Activated T-cell treated with anti-CD3 and anti-CD28 coated beads for 1 hour (primary cell): ENCODE measurements at places on chromosomes 7 and 10.

- no peak for DNase-seq
Measured at GRCh38 chr7:46156086-46156485, 235.0 kb upstream of the IGFBP3 start.

- DNase-seq: no peak
Measured at GRCh38 chr7:5683280-5683670, 98.2 kb downstream of the RNF216 start.

- DNase-seq: no peak
Measured at GRCh38 chr7:102875700-102876295, 37.0 kb upstream of the LRRC17 start.

DNA sequence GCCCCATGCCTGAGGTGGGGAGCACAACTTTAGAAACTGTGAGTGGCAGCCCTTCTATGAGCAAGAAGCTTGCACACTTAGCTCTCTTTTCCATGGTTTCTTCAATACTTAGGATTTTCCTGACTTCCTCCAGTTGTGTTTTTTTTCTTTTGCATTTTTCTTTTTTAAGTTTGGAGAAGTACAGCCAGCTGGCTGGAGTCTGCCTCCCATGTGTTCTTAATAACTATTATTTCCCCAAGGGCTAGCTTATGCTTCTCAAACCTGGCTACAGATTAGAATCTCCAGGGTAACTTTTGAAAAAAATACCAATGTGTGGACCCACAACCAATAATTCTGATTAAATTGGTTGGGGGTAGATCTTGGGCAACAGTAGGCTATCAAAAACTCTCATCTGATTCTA is 37.4 kb upstream of the MEOX2 start:
- no peak for DNase-seq

DNA sequence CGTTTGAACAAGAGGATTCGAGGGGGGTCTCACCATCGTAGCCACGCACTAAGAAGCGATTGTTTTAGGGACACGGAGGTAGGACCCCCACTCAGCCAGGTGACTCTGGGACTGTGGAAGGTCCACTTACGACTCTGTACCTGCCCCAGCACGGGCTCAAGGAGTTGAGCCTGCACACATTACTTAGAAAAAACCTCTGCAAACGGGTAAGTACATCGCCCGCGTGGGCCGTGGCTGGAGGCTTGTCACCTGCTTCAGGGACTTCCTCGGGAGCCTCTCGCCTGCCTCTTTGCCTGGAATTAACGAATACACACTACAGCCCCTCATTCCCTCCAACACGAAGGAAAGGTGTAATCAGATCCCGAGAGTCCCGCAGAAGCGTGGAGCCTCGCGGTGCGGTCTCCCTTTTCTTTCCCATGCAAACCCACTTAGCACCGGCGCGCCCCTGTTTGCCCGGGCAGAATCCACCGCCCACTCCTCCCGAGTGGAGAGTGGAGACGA is 826 bp downstream of the PODXL start:
- no peak for DNase-seq

DNA sequence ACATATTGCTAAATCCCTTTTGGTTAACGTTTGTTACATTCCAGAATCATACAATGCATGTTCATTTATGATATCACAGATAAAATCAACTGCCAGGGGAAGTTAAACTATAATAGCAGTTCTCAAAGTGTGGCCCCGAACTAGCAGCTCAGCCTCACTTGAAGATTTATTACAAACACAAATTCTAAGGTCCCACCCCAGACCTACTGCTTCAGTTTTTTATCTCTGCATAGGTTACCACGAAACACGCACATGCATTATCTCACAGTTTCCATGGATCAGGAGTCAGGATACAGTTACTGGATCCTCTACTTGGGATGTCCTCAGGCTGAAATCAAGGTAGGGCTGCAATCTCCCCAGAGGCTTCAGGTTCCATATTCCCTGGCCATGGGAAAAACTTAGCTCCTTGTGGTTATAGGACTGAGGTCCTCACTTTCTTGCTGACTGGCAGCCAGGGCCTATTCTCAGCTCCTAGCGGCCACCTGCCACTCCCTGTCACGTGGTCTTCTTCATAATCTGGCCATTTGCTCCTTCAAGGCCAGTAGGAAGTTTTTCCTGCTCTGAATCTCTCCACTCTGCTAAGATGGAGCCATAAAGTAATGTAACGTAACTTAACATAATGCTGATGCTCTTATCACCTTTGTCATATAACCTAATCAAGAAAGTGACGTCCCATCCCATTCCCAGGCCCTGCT is 50.5 kb upstream of the YAE1 start:
- DNase-seq: no peak

- no peak for DNase-seq
Measured at GRCh38 chr7:24216576-24217125, 67.3 kb upstream of the NPY start.
